ENCODE measurements at places on chromosomes 7 and 10. TPM values are rescaled to one million over a fixed set of nuclear protein-coding genes. Genes with fewer than 3 reads are reported as not detected.

- no peaks in the 10 kb centered on the region for H3K27me3 ChIP-seq
- H3K4me3 ChIP-seq = peak overlapping the region; percentile 44
- H3K4me1 ChIP-seq = peaks cover 5% of the 10 kb centered on the region
- no peaks in the 10 kb centered on the region for H3K36me3 ChIP-seq
Observed at GRCh38 chr7:50450590-50451032, 461 bp upstream of the FIGNL1 start.

DNA sequence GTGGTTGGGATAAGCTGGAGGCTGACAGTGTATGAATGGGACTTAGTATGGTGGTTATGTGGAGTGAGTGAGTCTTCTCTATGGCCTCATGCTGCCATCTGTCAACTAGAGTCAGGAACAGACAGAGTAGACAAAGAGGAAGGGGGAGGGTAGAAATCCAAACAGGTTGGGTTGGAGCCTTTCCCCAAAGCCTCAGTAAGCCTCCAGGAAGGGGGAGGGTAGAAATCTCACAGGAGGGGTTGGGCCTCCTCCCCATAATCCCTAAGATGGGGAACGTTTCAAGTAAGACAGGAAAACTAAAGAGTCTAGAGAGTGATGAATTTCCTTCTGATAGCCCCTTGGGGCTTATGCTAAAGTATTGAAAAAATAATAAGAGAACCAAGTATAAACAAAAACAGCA, 2.0 kb upstream of the AKR1B15 start:
- DNase-seq = no peak
- H3K36me3 ChIP-seq = no peaks in the 10 kb centered on the region
- H3K4me3 ChIP-seq = peak overlapping the region; percentile 35
- H3K27me3 ChIP-seq = no peaks in the 10 kb centered on the region
- H3K27ac ChIP-seq = no peak overlapping the region

GRCh38 chr10:63208986-63209385, 75.9 kb downstream of the NRBF2 start:
- peaks cover 8% of the 10 kb centered on the region for H3K36me3 ChIP-seq
- H3K27ac ChIP-seq = no peak overlapping the region
- H3K4me1 ChIP-seq = peaks cover 30% of the 10 kb centered on the region
- no peak overlapping the region for H3K4me3 ChIP-seq
- no peak for DNase-seq
- H3K27me3 ChIP-seq = no peaks in the 10 kb centered on the region

GRCh38 chr10:124985162-124985561, 43.2 kb downstream of the ZRANB1 start:
- H3K27me3 ChIP-seq = no peaks in the 10 kb centered on the region
- H3K4me3 ChIP-seq = no peak overlapping the region
- no peaks in the 10 kb centered on the region for H3K4me1 ChIP-seq
- H3K36me3 ChIP-seq = peaks cover 3% of the 10 kb centered on the region
- H3K27ac ChIP-seq = no peak overlapping the region
- DNase-seq = no peak

Gene MKI67
- polyA plus RNA-seq = 0.11 TPM

Gene SP8
- polyA plus RNA-seq = not detected

- no peaks in the 10 kb centered on the region for H3K27me3 ChIP-seq
- H3K4me1 ChIP-seq = no peaks in the 10 kb centered on the region
- no peak overlapping the region for H3K27ac ChIP-seq
- DNase-seq = no peak
- H3K4me3 ChIP-seq = no peak overlapping the region
Observed at GRCh38 chr10:82068501-82068900, 193.5 kb downstream of the NRG3 start.

DNA sequence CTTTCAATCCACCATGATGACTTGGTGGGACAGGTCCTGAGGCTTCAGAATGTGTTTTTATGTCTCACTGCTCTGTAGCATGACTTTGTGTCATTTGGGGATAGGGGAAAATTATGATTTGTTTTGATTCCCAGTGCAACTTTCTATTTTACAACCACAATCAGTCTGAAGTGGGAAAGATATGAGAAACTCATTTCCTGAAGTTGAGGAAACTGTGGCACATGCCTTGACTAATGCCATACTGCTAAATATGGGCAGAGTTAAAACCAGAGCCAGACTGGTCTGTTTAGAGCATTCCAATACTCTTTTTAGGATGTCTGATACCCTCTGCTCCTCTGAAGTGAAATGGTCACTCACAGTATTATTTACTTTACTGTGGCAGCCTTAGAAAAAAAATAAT, 307.7 kb downstream of the ADRA2A start:
- H3K27ac ChIP-seq = no peak overlapping the region
- no peak overlapping the region for H3K4me3 ChIP-seq

Data from pancreas (tissue), 10 donors.